Right atrium auricular region (tissue), 2 donors: ENCODE measurements at places on chromosomes 12 and 14. TPM values are rescaled to one million over a fixed set of nuclear protein-coding genes. Genes with fewer than 3 reads are reported as not detected.

DNA sequence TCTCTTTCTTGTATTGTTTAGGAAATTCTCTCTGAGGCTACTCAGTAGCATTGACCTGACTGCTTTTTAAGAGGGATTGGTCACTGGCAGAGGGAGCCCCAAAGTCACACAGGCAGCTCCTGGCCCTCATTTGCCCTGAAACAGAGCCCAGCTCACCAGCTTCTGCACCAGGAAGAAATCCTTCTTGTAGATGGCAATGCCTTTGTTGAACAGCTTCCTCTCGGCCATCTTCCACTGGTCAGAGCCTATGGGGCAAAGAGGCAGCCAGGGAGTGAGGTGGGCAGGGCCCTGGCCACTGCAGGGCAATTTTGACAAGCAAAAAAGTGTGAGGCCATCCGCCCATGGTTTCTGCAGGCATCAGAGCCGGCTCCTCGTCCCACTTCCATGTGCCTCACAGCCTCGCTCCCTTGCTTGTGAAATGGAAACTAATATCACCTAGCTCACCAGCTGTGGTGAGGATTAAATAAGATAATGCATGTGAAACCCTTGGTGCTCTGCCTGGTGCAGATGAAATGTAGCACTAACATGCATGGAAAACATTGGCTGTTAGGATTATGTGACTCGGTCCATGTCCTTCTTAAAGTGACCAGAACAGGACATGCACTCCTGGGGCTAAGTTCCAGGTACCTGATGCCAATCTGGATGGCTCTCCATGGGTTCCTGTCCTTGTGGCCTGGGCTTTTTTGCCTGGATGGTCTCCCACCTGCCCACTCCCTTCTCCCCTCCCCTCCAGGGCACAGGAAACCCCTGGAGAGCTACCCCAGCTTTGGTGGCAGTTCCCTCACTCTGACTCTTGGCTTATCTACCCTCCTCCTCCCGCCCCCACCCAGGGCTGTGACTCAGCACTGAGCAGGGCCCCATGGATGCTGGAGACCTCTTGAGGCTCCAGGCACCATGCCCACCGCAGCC, 11.2 kb upstream of the PNMA1 start:
- DNase-seq: no peak
- H3K36me3 ChIP-seq: peaks cover 79% of the 10 kb centered on the region
- peak overlapping the region; percentile 64 for H3K27ac ChIP-seq
- no peak overlapping the region for H3K4me3 ChIP-seq

Gene SSPN
- total RNA-seq: 52.4 TPM

DNA sequence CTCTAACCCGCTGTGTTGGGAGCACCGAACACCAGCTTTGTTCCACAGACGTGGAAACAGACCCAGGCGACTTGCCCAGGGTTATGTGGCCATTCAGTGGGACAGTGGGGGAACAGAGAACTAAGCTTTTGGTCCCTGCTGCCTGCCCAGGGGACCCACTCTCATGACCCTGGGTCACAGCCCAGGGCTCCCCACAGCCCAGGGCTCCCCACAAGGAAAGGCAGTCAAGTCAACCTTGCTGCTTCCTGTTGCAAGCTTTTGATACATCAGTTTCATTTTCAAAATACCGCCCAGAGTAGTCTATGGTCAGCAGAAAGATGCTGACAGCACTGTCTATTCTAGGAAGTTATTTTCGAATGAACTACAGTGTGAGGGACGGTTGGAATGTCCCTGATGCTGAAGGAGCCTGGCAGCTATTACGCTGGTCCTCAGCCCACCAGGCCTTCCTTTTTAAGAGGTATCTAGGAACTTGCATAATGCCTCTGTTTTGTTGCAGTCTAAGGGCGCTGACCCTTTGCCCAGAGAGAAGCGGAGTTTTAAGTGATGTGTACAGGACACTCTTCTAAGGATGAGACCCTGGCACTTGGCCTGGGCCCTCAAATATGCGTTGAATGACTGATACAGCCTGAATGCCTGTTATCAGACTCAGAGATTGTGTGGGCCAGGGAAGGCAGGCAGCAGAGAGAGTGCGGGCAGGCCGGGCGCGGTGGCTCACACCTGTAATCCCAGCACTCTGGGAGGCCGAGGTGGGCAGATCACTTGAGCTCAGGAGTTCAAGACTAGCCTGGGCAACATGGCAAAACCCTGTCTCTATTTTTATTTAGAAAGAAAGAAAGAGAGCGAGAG, 12.6 kb upstream of the TTC7B start:
- no peaks in the 10 kb centered on the region for H3K36me3 ChIP-seq
- peak; percentile 64 for DNase-seq
- H3K27ac ChIP-seq: peak overlapping the region; percentile 80

DNA sequence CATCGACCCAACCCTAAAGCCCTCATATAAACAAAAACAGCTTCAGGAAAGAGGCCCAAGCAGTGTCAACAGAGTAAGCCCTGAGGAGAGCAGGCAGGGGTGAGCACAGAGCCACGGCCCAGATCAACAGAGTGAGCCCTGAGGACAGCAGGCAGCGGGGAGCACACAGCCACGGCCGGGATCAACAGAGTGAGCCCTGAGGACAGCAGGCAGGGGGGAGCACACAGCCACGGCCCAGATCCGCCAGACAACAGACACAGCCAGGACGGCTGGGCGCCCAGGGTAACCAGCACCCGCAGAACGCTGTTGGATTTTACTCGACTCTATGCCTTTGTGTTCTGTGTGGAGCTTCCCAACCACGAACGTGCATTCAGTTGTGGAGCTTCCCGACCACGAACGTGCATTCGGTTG, 15.0 kb downstream of the CCDC85C start:
- no peak overlapping the region for H3K4me3 ChIP-seq
- DNase-seq: no peak
- H3K27ac ChIP-seq: no peak overlapping the region
- H3K27me3 ChIP-seq: no peaks in the 10 kb centered on the region
- H3K4me1 ChIP-seq: no peaks in the 10 kb centered on the region

Gene COCH
- 1.6 TPM for total RNA-seq

DNA sequence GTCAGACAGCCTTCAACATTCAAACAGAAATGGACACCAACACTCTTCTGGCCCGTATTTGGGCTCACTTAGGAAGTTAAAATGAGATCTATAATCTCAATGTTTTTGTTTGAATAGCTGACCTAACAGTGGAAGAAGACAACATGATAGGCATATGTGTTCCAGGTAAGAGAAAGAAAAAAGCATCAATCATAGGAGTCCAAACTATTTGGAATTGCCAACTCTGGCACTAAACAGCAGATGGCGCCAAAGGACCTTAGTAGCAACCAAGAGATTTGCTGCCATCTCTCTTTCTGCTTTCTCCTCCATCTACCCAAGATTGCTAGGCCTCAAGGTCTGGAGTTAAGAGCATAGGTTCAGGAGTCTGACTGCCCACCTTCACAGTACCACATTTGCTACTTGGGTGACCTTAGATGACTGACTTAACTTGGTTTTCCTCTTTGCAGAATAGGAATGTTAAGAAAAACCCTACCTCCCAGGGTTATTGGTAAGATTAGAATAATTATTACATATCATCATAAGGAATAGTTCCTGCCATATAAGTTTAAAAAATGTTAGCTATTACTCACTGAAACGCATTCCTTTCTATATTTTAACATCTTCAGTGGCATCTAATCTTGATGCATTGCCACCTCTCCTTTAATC, 30.2 kb downstream of the PEX5 start:
- no peak overlapping the region for H3K27ac ChIP-seq
- no peaks in the 10 kb centered on the region for H3K4me1 ChIP-seq
- no peaks in the 10 kb centered on the region for H3K36me3 ChIP-seq
- DNase-seq: peak; percentile 71

- DNase-seq: no peak
- H3K36me3 ChIP-seq: peaks cover 16% of the 10 kb centered on the region
- H3K4me1 ChIP-seq: peaks cover 38% of the 10 kb centered on the region
These were observed 49.7 kb downstream of the MARK3 start for GRCh38 chr14:103434868-103435442.

DNA sequence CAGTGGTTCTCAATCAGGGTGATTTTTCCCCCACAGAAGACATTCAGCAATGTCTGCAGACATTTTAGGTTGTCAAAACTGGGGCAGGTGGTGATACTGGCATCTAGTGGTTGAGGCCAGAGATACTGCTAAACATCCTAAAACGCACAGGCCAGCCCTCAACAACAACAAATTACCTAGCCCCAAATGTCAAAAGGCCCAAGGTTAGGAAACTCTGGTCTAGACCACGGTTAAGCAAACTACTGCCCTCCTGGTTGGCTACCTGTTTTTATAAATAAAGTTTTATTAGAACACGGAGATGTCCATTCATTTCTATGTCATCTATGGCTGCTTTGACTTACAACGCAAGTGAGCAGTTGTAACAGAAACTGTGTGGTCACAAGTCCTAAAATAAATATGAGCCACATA, 186.7 kb downstream of the EFCAB11 start:
- H3K4me3 ChIP-seq: no peak overlapping the region
- H3K27me3 ChIP-seq: no peaks in the 10 kb centered on the region
- H3K36me3 ChIP-seq: no peaks in the 10 kb centered on the region
- H3K27ac ChIP-seq: no peak overlapping the region
- H3K4me1 ChIP-seq: no peaks in the 10 kb centered on the region
- DNase-seq: no peak

- no peak overlapping the region for H3K4me3 ChIP-seq
- no peaks in the 10 kb centered on the region for H3K27me3 ChIP-seq
- H3K27ac ChIP-seq: no peak overlapping the region
- H3K4me1 ChIP-seq: no peaks in the 10 kb centered on the region
- no peaks in the 10 kb centered on the region for H3K36me3 ChIP-seq
These were observed 29.7 kb upstream of the INSM2 start for GRCh38 chr14:35504260-35504659.

Gene ENO2
- total RNA-seq: 9.7 TPM

Gene TROAP
- 0.48 TPM for total RNA-seq

DNA sequence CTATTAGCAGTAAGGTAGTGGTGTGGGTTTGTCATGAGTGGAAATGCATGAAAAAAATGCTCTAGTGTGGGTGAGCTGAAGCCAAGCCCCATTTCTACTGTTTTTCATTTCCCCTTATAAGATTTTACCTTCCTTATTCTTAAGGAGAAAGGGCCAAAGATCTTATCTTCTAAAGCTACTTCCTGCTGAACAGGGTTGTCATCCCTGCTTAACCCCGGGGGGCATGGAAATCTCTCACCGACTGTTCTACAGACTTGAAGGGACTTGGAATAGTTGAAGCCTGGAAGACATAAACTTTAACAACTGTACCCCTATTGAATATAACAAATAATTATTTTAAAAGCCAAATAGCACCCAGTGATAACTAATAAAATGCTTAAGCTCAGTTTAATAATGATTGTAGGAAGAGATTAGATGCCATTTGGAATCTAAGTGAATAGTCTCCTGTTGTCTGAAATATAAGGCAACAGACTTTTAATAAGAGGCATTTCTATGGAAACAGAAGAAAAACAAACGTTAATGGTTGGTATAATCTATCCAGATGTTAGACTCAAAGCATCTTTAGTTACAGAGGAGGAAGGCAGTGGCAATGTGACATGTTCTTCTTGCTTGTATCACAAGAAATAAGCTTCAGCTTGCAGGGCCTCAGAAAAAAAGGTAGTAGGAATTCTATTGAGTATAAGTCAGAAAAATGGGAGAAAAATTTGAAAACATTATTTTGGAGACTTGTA, 1.8 kb upstream of the GMFB start:
- H3K27ac ChIP-seq: no peak overlapping the region
- no peaks in the 10 kb centered on the region for H3K27me3 ChIP-seq
- no peaks in the 10 kb centered on the region for H3K36me3 ChIP-seq
- no peak for DNase-seq

Gene CYP27B1
- 0.28 TPM for total RNA-seq

- no peaks in the 10 kb centered on the region for H3K36me3 ChIP-seq
- no peak overlapping the region for H3K27ac ChIP-seq
- no peaks in the 10 kb centered on the region for H3K4me1 ChIP-seq
- DNase-seq: no peak
These were observed 193.9 kb downstream of the BCAT1 start for GRCh38 chr12:24754690-24755638.

- DNase-seq: no peak
- no peaks in the 10 kb centered on the region for H3K4me1 ChIP-seq
- peak overlapping the region; percentile 53 for H3K27ac ChIP-seq
These were observed 2.3 kb upstream of the GLIPR1 start for GRCh38 chr12:75478116-75478794.

Gene MIP
- not detected for total RNA-seq

Gene CLEC7A
- total RNA-seq: 7.9 TPM

DNA sequence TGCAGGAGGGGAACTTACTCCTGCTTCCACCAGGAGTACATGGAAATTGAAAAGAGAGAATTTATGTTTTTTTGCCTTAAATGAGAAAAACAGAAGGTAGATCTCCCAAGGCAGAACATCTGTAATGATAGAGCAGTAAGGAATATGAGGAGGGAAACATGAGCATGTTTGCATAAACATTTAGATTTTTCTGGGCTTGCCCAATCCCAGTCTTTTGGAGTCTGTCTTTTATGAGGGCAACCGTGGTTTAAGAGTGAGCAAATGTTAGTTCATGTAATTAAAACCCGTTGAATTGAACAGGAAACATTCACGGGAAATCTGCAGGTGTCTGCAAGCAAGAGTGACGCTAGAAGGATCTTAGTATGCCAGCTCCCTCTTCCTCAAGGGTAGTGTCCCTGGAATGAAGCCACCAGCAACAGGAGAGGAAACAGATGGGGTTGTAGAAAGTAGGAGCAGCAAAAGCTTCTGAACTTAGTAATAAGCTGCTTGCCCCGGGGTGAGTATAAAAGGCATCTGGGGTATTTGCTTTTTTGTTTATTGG, 79.3 kb downstream of the ARF6 start:
- no peaks in the 10 kb centered on the region for H3K4me1 ChIP-seq

- no peak overlapping the region for H3K27ac ChIP-seq
- H3K27me3 ChIP-seq: no peaks in the 10 kb centered on the region
- no peak overlapping the region for H3K4me3 ChIP-seq
- no peak for DNase-seq
- H3K36me3 ChIP-seq: no peaks in the 10 kb centered on the region
These were observed 249.4 kb downstream of the PDZRN4 start for GRCh38 chr12:41437563-41437962.

DNA sequence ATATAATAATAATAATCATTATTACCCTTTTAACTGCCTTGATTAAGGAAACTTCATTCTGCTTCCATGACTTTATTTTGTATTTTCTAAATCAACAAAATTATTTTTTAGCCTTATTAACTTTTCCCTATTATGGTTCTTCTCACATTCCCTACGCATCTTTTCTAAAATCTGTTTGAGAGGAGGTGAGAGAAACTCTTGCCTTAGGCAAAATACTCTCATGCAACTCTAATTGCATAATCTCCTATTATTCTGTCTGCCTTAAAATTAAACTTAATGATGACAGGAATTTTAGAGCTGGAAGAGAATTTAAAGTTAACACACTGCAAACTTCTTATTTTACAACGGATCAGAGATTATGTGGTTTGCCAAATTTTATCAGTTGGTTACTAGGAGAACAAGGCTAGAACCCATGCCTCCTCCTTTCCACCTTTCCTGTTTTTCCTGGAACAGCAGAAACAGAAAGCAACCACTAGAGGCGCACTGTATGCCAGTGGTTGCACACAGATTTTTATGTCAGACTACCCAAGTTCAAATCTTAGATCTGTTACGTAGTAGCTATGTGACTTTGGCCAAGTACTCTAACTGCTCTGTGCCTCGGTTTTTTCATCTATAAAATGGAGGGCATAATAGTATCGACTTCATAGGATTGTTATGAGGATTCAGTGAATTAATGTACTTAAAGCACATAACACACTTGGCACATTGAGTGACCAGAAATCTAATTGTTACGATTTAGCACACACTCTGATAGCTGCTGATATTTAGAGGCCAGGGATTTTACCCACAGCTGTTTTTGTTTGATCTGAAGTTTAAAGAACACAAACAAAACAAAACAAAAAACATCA, 4.3 kb upstream of the BRMS1L start:
- no peaks in the 10 kb centered on the region for H3K27me3 ChIP-seq
- no peak for DNase-seq
- H3K4me1 ChIP-seq: no peaks in the 10 kb centered on the region
- H3K4me3 ChIP-seq: no peak overlapping the region
- H3K27ac ChIP-seq: no peak overlapping the region
